GF-D8 (cell line): ENCODE measurements at places on chromosomes 11 and 22.
A peak's percentile ranks its signal among the peaks of the same experiment; 100 is the strongest.

DNA sequence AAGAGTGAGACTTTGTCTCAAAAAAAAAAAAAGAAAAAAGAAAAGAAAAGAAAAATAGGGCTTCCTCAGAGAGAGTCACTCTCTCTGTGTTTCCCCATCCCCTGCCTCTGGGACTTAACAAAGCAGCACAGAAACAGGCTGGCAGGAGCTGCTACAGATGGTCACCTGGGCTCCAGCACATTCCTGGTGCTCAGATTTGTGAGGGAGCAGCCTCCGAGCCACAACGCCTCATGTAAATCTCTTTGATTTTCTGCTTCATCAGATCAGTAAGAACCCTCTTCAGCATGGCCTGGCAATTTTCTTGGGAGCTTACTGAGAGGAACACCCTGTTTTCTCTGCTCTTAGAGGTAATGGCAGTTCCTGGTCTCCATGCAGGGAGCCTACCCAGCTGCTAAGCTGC is 15.2 kb upstream of the LDHA start:
- no peak for DNase-seq

DNA sequence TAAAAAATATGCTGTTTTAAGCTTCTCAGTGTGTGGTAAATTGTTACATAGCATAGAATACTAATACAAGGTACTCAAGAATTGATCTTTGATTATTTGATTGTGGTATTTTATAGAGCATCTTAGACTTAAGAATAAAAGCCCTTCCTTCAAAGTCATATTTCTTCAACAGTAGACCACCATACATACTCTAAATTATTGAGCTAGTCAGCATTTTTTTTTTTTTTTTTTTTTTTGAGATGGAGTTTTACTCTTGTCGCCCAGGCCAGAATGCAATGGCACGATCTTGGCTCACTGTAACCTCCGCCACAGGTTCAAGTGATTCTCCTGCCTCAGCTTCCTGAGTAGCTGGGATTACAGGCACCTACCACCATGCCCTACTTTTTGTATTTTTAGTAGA is 436.7 kb upstream of the LUZP2 start:
- no peak for DNase-seq

DNA sequence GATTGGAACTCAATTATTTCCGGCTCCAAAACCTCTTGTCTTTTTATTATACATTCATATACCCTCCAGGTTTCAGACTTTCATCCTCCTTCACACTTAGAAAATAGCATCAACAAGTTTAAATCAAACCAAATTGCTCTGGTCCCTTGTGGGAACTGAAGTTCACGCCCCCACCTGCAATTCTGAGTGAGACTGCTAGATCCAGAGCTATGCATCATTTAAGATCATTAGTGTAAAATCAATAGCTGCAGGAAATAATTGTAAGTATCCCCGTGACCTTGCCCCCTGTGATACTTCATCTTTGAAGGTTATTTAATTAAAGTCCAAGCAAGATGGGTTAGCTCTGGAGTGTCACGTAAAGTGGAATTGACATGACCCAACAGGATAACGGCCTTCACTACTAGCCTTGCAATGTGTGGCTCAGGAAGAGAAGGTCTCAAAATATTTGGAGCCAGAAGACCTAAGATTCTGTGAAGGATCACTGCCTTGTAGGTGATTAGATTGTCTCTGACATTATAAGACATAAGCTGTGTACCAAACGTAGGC is 742.2 kb upstream of the LRRC4C start:
- no peak for DNase-seq

- no peak for DNase-seq
Observed at GRCh38 chr11:96218006-96218405, 125.0 kb downstream of the MAML2 start.

GRCh38 chr11:132961453-132961852 is 570.8 kb downstream of the OPCML start:
- DNase-seq, result no peak

GRCh38 chr11:16321148-16321547 is 35.2 kb downstream of the SOX6 start:
- DNase-seq, result no peak

- no peak for DNase-seq
Observed at GRCh38 chr22:27413702-27414101, 387.9 kb downstream of the MN1 start.

DNA sequence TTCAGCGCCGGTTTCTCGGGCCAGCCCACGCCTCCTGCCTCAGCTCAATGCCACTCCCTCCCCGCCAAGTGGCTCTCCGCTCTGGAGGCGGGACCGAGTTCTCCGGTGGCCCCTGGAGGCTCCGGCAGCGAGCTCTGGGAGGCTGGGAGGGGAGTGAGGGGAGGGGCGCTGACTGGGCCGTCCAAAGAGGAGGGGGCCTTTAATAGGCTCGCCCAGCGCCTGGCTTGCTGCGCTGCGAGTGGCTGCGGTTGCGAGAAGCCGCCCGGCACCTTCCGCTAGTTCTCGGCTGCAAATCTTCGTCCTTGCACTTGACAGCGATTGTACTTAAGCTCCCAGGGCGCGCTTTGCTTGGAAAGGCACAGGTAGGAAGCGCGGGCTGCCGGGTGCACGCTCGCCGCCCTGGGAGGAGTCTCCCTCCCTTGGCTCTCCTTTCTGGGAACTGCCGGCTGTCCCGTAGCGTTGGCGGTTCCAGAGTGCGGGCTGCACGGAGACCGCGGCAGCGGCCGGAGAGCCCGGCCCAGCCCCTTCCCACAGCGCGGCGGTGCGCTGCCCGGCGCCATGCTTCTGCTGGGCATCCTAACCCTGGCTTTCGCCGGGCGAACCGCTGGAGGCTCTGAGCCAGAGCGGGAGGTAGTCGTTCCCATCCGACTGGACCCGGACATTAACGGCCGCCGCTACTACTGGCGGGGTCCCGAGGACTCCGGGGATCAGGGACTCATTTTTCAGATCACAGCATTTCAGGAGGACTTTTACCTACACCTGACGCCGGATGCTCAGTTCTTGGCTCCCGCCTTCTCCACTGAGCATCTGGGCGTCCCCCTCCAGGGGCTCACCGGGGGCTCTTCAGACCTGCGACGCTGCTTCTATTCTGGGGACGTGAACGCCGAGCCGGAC is at the start of gene ADAMTS15:
Gene ADAMTS15 (plus strand): TSS at position 230 of the 894 bp plus-strand sequence. CDS start 329 bp downstream, at position 559.
- no peak for DNase-seq

- no peak for DNase-seq
Observed at GRCh38 chr11:5626196-5626595, 1.4 kb downstream of the TRIM34 start.

DNA sequence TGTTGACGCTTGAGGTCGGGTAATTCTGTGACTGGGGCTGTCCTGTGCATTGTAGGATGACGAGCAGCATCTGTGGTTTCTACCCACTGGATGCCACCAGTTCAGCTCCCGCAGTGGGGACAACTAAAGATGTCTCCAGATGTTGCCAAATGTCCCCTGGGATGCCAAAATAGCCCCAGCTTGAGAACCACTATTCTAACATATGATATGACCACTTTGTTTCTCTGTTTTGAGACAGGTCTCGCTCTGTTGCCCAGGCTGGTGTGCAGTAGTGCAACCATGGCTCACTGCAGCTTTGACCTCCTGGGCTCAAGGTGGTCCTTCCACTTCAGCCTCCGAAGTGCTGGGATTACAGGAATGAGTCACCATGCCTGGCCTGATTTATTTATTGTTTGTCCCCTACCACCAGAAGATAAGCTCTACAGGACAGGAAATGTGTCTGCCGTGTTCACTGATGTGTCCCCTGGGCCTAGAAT is 4.4 kb upstream of the MEN1 start:
- no peak for DNase-seq

DNA sequence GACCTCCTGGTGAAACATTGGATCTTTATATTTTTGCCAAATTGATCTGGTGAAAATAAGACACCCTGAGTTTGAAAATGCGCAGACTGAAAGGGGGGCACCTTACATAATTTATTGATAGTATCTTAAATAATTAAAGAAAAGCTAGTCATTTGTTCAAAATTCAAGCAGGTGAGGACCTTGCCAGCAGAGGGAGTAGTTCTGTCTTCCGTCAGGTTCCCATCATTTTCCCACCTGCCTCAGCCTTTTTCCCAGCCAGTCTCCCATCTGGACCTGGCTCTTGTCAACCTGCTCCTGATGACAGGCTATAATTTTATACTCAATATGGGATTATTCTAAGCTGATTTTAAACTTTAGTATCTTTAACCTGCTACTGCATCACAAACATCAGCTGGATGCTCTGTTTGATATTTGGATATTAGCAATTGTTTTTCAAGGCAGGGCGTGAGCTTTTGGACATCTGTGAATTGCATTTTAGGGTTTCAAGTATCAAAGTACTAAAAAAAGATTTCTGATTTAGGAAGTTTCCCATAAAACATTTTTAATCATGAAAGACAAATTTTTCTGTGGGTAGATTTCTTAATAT is 132.0 kb downstream of the ELP4 start:
- no peak for DNase-seq

GRCh38 chr11:93476796-93477195 is 66.4 kb downstream of the SMCO4 start:
- no peak for DNase-seq

DNA sequence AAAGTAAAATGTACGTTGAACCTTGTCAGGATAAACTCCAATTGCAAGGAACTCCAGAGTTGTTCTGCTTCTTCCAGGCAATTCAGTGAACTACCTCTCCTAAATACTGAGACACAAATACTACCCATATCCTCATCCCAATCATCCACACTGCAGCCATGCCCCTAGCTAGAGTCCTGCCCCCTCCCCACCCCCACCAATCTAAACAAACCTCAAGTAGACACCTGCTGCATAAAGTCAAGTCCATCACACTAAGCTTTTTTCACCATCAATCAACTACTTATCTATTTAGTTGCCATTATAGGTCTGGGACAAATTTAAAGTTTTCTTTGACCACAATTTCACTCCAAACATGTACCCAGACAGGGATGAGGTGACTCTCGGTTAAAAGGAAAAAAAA is 93.2 kb upstream of the APOA1 start:
- no peak for DNase-seq

DNA sequence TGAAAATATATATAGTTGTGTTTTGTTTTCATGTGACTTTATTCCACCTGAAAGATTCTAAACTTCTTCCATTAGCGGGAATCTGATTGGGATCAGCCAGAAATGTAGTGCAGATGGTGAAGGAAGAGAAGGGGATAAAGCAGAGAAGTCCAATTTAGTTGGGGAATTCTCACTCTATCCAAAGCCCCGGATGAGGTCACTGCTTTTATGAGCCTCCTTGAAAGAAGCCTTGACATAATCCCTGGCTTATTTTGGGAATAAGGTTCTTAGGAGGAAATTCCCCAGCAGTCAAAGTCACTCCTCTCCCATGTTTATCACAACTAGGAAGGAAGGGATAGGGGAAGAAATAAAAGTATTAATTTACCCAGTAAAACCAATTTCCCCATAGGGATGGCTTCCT is 41.1 kb downstream of the OSBP start:
- no peak for DNase-seq

DNA sequence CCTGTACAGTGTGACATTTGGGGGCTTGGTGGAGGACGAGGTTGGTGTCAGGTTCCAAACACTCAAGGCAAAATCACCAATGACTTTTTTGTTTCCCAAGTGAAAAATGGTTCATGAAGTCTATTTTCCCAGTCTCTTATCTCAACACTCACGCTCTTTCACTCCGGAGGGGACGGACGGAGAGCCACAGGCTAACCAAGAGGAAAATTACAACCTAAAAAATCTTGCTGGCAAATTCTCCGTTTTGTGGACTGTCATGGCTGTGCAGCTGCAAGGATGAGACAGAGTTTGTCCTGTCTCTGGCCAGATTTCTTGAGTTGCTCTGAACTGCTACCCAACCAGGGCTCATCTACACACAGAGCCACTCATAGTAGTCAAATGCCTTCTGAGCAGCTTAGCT is 101.2 kb downstream of the ABTB2 start:
- no peak for DNase-seq

- DNase-seq, result peak; percentile 71
Observed at GRCh38 chr22:45673482-45674175, 2.0 kb downstream of the ATXN10 start.

GRCh38 chr22:19057999-19058491 is 64.2 kb downstream of the DGCR2 start:
- no peak for DNase-seq

- DNase-seq, result no peak
Observed at GRCh38 chr11:61949169-61950034, 749 bp upstream of the BEST1 start.

DNA sequence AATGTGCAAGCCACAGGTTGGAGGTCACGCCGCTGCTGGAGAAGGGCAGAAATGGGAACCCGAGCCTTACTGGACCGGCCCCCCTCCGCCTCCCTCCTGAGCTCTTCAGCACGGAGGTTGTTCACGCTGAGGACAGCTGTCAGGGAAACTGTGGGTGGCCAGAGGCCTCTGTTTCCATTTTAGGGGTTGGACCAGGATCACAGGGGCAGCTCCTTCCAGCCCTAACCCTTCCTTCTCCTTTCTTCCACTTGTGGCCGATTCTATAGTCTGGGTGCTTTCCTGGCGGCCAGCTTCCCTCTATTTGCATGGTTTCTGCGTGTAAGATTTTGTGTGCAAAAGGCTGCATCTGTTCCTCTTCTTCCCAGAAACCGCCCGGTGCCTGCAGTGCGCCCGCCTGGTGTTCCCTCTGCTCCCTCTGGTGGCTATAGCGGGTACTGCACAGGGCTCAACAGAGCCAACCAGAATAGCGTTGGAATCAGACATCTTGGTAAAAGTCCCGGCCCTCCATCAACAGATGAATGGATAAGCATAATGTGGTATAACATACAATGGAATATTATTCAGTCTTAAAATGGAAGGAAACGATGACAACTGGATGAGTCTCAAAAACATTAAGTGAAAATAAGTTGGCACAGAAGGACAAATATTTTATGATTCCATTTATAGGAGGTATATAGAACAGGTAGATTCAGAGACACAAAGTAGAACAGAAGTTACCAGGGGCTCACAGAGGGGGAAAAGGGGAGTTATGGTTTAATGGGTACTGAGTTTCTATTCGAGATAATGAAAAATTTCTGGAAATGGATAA is 8.4 kb upstream of the SLC22A8 start:
- DNase-seq, result peak; percentile 49

DNA sequence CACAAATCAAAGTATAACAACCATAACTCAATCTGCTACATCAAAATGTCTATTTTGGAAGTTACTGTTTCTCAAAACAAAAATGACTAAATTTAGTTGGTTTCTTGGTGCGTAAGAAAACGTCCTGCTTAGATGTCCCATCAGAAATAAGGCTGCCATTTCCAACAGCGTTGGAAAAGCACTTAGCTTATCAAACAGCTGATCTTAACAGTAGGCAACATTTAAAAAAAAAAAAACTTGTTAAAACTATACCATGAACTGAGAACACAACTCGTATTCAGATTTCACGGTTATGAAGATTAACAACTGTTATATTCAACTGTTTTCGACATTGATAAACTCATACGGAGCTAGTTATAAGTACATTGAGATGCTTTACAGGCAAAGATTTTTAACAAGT is 2.4 kb downstream of the CEP57 start:
- no peak for DNase-seq
